ENCODE measurements at places on chromosomes 3 and 15.

GRCh38 chr3:29026286-29026685, 254.6 kb upstream of the RBMS3 start:
- no peak for DNase-seq

GRCh38 chr3:198096015-198096414, 136.0 kb downstream of the LMLN start:
- no peak for DNase-seq

- DNase-seq, result no peak
Measured at GRCh38 chr3:134460965-134461364, 24.8 kb downstream of the ANAPC13 start.

- no peak for DNase-seq
Measured at GRCh38 chr15:70063980-70064379, 33.7 kb downstream of the TLE3 start.

DNA sequence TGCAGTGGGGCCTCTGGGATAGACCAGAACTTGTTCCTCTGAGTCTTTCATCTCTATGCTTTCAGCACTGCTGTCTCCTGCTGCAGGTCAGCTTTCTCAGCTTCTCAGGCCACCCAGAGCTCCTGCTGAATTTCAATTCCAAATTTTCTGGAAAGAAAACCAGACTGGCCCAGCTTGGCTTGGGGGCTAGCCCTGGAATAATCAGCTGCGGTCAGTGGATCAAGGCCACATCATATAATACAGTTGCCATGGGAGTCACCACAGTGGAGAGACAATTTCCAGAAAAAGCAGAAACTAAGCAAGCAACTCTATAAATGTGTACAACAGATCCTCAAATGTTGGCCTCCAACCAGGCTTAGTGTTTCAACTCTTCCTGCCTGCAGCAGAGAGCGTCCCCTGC, 91.1 kb upstream of the SLC24A5 start:
- no peak for DNase-seq

GRCh38 chr15:88617790-88618189, 3.4 kb upstream of the AEN start:
- DNase-seq, result no peak

GRCh38 chr3:58530354-58530865, 6.6 kb downstream of the ACOX2 start:
- no peak for DNase-seq

Measured in stimulated activated CD8-positive, alpha-beta memory T cell treated with anti-CD3 and anti-CD28 coated beads, Interleukin-2, amount 100 ng/mL, for 48 hours (primary cell).